ENCODE measurements at places on chromosomes 12 and 14.

DNA sequence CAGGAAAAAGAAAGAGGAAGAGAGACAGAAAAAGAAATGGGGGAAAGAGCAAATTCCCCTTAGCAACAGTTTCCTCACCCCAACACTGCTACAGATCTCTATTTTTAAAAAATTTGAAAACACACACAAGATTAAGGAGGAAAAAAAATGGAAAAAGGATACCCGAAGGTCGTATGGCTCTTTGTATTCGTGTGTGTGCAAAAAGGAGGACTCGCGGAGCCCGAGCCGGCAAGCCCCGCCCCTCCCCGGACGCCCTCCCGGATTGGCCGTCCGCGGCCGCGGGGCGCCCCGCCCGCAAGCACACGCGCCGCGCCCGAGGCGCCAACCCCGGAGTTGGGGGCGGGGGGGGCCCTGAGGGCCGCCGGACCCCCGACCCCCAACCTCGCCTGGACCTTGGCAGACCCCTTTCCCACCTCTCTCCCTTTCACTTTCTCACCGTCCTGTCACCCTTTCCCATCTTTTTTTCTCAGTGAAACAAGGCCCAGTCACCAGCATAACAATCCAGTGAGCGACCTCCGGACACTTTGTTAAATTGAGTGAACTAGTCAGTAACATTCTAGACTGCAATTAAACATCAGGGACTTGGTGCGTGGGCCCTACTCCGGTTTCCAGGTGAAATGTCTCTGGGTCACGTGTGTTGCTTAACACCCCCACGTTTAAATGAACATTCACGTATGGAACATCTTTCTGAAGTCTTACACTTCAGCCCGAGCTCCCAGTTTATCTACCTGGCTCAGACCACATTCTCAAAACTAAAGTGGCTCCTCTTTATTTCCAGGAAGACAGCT, at the start of gene C14orf93:
C14orf93 (minus strand) TSS at position 205 of the 788 bp plus-strand sequence. CDS start 11,120 bp downstream, outside the sequence.
- DNase-seq = peak; percentile 60

DNA sequence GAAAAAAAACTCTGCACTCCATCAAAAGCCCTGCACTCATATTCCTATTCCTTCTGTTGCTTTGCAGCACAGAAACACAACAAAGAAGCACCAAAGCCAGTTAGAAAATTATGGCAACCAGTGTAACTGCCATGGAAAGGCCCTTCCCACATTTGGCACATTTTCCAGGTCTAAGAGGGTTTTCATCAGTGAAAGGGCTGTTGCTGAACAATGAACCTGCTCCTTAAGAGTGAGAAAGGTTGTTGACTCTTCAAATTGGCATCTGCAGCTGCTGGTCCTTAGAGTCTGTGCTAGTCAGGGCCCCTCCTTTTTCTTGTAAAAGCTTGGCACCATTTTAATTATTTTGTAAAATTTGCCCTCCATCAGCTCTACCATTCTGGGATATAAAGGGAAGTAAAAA, 378.7 kb upstream of the KITLG start:
- no peak for DNase-seq

- peak; percentile 48 for DNase-seq
Measured at GRCh38 chr12:3777206-3777809, 24.4 kb upstream of the CRACR2A start.

GRCh38 chr14:80055667-80056496, 155.4 kb downstream of the DIO2 start:
- no peak for DNase-seq

- DNase-seq = no peak
Measured at GRCh38 chr12:19227190-19227879, 97.8 kb downstream of the PLEKHA5 start.

GRCh38 chr14:29749829-29750228, 177.8 kb downstream of the PRKD1 start:
- DNase-seq = no peak

DNA sequence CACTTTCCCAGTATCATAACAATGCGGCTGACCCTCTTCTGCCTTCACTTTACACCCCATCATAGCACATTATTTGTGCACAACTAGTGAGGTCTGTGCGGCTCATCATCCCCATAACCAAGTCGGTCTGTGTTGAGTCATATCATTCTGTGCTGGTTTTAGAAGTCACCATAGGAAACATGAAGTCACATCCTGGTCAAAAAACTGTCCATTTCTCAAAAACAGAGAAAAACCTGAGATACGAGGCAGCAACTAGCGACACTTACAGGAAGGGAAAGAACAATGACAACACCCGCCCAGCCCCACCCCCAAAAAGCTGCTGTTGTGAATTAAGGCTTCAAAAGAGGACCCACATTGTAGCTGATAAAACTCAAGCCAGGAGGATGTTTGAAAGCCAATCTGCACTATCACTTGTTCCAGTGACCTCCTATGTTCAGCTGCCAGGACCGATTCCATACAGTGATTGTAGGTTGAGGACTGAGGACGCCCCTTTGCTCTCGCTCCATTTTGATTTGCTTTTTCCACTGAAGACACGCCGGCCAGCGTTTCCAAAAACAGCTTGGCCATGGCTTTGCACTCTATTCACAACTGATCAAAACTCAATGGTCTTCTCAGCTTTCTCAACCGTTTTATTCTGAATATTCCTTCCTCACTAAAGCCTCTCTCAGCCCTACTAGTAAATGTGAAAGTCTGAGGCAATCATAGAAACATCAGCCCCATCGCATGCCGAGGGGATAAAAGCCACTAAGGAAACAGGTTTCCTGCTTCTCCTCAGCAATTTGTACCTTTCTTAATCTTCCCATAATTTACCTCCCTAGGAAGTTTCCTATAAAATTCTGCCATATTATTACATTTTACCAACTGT, 87.5 kb downstream of the DUSP16 start:
- DNase-seq = peak; percentile 86

- DNase-seq = peak; percentile 45
Measured at GRCh38 chr12:49974231-49974675, 1.5 kb downstream of the AQP6 start.

DNA sequence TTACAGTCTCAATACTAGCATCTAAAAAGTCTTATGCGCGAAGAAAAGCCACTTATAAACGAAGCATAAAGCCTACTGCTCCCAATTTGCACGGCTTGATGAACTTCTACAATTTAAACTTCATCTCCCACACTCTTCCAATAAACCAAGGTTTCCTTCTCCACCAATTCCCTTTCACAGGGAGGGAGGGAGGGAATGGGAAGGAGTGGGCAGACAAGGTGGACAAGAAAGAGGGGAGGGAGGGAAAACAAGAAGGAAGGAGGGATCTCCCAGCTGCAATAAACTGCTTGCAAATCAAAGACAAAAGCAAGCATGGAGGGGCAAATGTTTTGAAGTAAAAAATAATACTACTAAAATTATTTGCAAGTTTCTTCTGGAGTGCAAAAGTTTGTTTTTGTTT, 64.5 kb downstream of the MED13L start:
- no peak for DNase-seq

DNA sequence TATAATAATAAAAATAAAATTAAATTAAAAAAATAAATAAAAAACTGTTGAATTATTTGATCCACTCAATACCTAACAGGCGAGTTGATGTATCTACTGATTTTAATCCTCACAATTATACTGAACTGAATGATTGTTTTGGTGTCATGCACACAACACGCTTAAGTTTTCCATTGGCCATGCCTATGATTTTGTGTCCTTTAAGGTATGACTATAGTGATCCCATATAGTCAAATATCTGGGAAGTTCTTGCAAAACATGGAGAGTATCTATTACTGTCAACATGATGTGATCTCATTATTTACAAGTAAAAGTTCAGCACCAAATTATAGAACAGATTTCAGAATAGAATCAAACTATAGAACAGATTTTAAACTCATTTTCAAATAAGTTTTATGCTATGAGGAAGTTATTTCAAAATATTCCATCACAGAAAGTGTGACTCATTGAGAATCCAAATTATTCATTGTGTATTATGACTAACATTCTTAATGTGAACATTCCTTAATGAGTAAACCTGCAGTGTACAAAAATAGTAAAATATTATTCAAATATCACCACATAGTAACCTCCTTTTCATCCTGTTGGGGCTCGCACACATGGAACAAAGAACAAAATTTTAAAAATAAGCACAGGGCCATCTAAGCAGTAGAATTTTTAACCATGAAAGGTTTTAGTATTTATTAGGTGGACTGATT, 190.4 kb downstream of the SLC25A21 start:
- DNase-seq = peak; percentile 18

DNA sequence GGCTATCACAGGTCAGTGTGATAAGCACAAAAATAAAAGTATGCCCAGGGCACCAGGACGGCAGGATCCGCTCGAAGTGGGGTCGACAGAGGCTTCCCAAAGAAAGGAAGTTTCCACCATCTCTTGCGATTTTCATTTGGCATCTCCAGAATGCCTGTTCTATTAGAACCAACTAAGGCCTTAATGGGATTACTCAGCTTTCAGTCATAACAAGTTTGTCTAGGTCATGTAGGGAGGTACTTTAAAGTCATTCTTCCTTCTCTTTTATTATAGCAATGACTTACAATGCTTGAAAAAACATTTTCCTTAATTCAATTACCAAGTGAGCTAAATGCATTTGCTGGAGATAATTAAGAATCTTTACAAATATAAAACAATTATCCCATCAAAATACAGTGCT, 83.6 kb upstream of the DIO3 start:
- DNase-seq = no peak

GRCh38 chr14:75709207-75709812, 48.3 kb downstream of the TTLL5 start:
- peak; percentile 78 for DNase-seq

DNA sequence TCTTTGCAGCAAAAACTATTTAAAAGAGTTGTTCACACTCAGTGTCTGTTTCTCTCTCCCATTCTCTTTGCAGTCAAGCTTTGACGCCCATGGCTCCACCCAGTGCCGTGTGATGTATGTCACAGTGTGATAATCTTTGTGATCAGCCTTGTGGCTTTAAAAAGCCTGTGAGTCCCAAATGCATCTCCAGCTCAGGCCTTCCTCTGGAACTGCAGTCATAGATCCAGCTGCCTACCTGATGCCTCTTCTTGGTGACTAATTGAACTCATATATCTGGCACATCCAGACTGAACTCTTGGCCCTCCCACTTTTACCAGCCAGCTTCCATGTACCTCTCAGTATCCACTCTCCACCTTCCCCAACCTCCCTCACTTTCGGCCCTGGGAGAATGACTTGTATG, 182.8 kb upstream of the ARHGAP5 start:
- no peak for DNase-seq

DNA sequence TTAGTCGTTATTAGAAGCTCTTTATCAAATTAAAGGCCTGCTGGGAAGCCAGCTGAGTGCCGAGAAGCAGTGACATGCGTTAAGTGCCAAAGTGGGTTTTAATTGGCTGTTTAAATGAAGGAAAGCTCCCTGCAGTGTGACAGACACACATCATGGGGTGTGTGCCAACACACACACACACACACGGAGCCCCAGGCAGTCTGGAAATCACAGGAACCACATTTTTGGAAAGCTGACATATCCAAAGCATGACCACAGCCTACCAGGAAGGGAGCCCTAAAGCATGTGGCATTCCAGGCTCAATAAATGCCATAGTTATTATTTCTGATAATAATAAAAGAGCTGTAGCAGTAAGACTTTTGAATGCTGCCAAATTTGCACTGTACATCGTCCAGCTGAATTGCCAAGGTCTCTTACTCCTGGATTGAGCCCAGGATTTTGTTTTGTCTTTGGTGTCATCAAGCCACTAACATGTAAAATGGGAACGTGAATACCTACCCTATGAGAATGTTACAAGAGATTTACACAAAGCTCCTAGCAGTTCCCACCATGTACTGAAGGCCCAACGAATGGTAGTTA, 135.1 kb downstream of the TMEM30B start:
- DNase-seq = peak; percentile 45

- no peak for DNase-seq
Measured at GRCh38 chr14:101352567-101352966, 208.7 kb upstream of the DIO3 start.

- no peak for DNase-seq
Measured at GRCh38 chr12:71749666-71750065, 5.0 kb upstream of the RAB21 start.

DNA sequence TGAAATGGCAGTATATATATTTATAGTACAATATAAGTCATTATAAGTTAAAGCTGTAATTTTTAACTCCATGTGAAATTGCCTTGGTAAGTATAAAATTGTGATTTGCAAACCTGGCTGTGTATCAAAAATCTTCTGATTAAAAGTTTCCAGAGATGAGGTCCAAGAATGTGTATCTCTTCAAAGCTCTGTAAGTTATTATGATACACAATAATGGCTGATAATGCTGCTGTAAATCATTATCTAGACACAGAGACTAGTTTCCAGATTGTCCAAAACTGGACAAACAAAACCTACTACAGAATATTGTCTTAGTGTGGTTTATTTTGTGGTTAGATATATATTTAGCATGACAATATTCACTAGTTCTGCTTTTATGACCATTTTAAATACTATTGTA, 514.8 kb downstream of the SLC6A15 start:
- no peak for DNase-seq

GRCh38 chr12:43884683-43885410, 49.0 kb downstream of the TMEM117 start:
- peak; percentile 3 for DNase-seq

GRCh38 chr12:94198872-94199271, 50.5 kb downstream of the PLXNC1 start:
- DNase-seq = no peak

GRCh38 chr14:29853272-29853671, 74.4 kb downstream of the PRKD1 start:
- DNase-seq = no peak

DNA sequence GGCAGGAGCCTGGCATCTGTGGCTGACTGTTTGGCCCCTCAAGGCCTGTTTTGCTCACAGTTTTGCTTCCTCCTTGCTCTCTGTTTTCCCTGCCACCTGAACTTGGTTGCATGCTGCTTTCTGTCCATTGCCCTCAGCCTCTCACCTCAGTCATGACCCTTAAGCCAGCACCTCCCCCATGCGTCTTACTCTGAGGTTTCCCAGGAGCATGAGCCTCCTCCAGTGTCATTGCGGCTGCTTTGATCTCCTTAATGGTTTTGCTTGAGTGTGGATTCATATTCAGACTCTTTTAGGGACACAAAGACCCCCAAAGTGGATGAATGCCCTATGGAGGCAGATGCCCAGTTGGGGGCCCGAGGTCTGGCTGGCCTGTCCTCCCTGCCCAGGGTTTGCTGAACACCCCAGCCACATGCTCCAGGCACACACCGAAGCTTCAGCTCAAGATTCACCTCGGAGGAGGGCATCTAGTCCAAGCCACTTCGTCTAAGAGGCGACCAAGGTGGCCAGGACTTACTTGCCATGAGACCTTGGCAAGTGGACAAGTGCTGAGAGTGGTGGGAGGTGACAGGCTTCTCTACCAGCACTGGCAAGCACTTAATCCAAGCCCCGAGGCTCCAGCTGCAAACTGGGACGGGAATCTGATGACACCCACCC, 95.4 kb upstream of the DIO3 start:
- DNase-seq = no peak

- DNase-seq = no peak
Measured at GRCh38 chr12:71947645-71948105, 9.0 kb downstream of the TPH2 start.

DNA sequence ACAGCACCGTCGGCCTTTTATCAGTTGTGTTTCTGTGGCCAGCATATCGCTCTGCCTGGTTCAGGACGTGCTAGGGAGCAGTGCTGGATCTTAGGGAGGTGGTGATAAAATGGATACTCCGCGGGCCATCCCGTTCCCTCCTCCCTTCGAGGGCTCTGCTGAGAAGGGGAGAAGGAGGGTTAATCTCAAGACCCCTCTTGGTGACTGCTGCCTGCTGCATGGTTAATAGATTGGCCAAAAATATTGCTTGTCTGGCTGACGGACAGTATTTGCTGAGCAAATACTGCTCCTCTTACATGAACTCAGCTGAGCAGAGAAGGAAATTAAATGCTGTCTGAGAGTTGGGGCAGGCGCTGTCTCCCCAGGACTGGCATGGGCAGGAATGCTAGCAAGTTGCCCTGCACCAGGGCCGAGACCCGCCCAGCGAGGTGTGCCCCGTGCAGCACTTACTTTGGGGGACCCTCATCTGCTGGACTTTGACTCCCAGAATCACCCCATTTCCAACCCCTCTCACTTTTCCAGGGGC, 1.2 kb downstream of the FBRSL1 start:
- no peak for DNase-seq

All from dermis microvascular lymphatic vessel endothelial cell (primary cell).